ENCODE measurements at places on chromosomes 6 and 20.
A peak's percentile ranks its signal among the peaks of the same experiment; 100 is the strongest.

DNA sequence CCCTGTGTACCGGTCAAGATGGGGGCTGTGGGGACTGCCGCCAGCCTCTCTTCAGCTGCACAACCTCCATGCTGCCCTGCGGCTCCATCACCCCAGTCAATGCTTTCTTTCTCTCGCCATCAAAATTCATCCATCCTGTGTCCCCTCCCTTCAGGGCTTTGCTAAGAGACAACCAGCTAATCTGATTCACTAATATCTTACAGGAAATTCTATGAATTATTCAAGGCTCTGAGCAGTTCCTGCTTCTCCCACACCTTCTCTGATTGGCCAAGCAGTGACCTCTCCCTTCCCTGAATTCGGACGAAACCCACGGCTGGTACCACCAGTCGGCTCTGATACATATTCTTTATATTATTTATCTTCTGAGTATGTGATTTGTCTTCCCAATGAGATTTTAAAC lies 13.8 kb downstream of the ITPR3 start:
- DNase-seq, result no peak

- peak; percentile 20 for DNase-seq
These were observed 584 bp downstream of the KIF13A start for GRCh38 chr6:17986656-17987446.

- DNase-seq, result no peak
These were observed 1.8 kb downstream of the ENTPD6 start for GRCh38 chr20:25197183-25197869.

GRCh38 chr6:111087871-111088667 lies 766 bp downstream of the SLC16A10 start:
- DNase-seq, result peak; percentile 79

DNA sequence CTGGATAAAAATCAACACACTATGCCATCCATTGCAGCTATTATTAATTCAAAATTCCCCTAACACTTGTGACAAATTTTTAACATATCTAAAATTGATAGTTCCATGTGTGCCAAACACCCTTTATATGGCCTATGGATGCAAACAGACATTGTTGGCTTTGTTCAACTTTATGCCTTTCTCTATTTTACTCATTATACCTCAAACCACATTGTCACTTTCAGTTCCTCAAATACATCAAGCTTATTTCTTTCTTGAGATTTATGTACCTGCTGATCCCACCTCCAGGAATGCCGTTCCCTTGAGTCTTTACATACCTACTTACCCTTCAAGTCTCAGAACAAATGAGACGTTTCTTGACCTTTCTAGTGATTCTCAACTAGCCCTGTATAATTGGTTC lies 193.5 kb upstream of the PLN start:
- DNase-seq, result no peak

GRCh38 chr6:35601331-35602132 lies 87.2 kb downstream of the FKBP5 start:
- DNase-seq, result peak; percentile 48

GRCh38 chr6:149458806-149459205 lies 26.0 kb downstream of the ZC3H12D start:
- no peak for DNase-seq

GRCh38 chr20:38454556-38455473 lies 17.8 kb upstream of the RALGAPB start:
- no peak for DNase-seq

- DNase-seq, result no peak
These were observed 9.1 kb downstream of the FILIP1 start for GRCh38 chr6:75484535-75484934.

Data from activated T-cell treated with anti-CD3 and anti-CD28 coated beads, Interleukin-2, amount 50 U/mL, for 48 hours (primary cell).